Right ventricle myocardium inferior (tissue), 1 donor: ENCODE measurements at places on chromosomes 13 and 19.

- no peak for DNase-seq
Measured at GRCh38 chr13:98450026-98450425, 126.9 kb downstream of the STK24 start.

DNA sequence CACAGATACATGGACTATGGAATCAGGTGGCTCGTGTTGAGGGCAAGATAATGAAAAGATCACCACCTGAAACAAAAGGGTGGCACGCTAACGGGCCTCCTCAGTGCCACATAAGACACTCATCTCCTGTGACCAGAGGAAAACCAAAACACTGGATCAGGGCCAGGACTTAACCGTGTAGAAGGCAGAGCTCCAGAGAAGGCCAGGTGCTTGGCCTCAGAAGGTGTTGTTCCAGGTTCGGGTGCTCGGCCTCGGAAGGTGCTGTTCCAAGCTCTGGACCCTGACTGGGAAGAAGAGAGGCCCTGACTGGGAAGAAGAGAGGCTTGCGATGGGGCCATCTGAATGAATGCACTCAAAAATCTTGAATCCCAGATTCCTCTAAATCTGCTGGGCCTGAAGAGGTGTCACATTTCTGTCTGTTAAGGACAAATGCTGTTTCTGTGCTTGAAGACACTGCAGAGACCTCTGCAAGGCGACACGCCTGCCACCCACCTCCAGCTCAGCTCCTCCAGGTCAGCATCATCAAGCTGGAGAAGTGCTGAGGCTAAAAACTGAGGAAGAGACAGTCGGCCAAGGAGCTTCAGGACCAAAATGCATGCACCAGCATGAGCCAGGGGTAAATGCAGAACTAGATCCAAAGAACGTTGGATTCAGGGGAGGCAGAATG, 2.7 kb upstream of the RASA3 start:
- DNase-seq, result no peak

DNA sequence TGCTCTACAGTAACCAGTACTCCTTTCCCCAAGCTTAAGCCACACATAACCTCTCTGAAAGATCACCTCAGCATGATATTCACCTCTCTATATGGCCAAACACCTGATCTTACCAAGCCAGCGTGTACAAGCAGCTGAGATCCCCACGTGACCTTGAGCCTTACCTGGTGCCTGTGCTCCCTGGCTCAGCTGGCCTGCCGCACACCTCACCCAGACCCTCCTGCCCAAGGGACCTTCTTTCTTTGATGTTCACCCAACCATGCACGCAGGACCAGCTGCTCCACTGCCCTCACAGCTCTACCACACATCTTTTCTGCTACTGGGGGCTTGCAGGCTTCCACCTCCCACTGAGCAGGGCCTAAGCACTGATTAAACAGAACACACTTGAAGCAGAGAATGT, 9.0 kb downstream of the DHRS12 start:
- no peak for DNase-seq

- peak; percentile 82 for DNase-seq
Measured at GRCh38 chr19:2488942-2489731, 13.2 kb downstream of the GADD45B start.
